ENCODE measurements at places on chromosomes 5 and 9. TPM values are rescaled to one million over a fixed set of nuclear protein-coding genes. Genes with fewer than 3 reads are reported as not detected.

- no peak for DNase-seq
Observed at GRCh38 chr5:146717951-146718350, 160.6 kb downstream of the PPP2R2B start.

- no peak for DNase-seq
Observed at GRCh38 chr5:170228762-170229435, 3.9 kb upstream of the C5orf58 start.

DNA sequence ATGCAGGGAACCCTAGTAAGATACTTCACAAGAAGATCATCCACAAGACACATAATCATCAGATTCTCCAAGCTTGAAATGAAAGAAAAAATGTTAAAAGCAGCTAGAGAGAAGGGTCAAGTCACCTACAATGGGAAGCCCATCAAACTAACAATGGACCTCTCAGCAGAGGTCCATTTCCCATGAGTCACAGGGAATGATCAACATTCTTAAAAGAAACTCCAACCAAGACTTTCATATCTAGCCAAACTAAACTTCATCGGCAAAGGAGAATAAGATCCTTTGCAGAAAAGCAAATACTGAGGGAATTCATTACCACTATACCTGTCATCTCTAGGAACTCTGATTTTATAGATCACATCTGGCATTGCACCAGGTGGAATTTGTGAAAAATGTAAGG, 52.9 kb upstream of the SPATA31E1 start:
- no peak for DNase-seq

CWC27 gene
- 24.4 TPM for total RNA-seq

Data from H4 (cell line).